HEK293T (cell line): ENCODE measurements at places on chromosomes 2 and 18.
A peak's percentile ranks its signal among the peaks of the same experiment; 100 is the strongest.

- DNase-seq, result no peak
Measured at GRCh38 chr2:64221935-64222334, 77.7 kb upstream of the PELI1 start.

DNA sequence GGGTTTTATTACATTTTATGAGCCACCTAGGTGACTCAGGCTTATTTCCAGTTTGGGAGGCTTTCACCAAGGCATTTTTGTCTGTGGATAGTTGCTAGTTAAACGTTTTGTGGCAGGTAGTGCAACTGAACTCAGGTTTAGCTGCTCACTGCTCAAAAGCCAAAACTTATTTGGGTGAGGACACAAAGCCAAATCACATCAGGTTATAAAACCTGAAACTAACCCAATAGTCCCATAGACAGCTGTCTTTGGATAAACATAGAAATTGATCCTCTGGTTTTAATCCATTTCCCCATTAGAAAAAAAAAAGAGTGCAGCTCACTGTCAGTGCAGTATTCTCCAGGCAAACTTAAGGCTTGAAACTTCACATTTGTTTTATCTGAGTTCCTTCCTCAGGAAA, 362.6 kb upstream of the TFPI start:
- no peak for DNase-seq

- peak; percentile 27 for DNase-seq
Measured at GRCh38 chr18:46481048-46481846, 175.8 kb downstream of the LOXHD1 start.

GRCh38 chr2:190304404-190304803, 15.2 kb downstream of the HIBCH start:
- DNase-seq, result no peak

GRCh38 chr18:34738175-34738894, 28.2 kb downstream of the DTNA start:
- DNase-seq, result peak; percentile 37

- no peak for DNase-seq
Measured at GRCh38 chr2:120180066-120180465, 43.1 kb downstream of the TMEM185B start.

DNA sequence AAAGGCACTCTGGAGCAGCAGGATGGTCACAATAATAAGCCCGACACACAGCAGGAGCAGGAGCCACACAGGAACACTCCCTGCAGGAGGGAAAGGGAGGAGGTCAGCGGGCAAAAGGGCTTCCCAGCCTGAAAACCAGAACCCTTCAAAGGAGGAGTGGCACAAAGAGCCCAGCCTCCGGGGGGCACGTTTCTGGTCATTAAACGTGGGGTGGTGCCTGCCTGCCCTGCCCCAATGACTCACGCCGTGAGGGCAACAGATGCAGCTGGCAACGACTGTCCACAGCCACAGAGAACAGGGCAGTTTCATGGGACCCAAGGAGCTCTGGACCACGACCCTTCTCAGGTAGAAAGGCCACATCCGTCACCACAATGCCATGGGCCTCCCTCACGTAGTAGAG, 3.0 kb downstream of the PREB start:
- no peak for DNase-seq

- no peak for DNase-seq
Measured at GRCh38 chr2:12549641-12550040, 167.1 kb upstream of the TRIB2 start.

DNA sequence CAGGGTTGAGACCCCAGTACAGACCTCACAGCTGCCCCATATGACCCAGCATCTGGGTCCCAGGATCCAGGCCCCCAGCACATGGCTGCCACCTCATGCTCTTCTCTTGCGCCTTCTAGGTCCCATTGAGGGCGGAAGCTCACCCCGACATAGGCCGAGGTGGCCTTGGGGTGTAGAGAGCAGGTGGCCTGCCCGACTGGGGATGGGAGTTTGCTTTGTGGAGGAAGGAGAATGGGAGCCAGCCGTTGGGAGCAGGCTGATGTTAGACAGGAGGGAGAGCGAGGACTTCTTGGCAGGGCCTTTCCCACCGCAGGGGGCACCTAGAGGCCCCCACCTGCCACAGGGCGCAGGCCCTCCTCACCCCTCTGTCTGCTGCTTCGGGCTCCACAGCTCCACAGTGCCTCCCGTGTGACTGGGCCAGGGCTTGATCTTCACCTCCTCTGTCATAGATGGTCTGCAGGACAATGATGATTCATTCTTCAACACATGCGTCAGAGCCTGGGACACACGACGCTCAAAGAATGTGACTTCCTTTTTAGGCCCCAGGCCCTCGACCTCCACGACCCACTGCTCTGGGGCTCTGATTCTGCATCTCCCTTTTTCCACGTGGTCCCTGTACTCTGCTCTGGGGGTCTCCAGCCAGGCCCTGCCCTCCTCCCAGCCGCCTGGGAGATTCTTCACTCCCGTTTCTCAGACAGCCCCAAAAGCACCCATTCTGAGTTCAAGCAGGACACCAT, 86.6 kb upstream of the ODC1 start:
- DNase-seq, result no peak

GRCh38 chr2:112140205-112140802, 2.1 kb downstream of the FBLN7 start:
- DNase-seq, result no peak

- no peak for DNase-seq
Measured at GRCh38 chr2:176072951-176073904, 10.5 kb downstream of the EVX2 start.

DNA sequence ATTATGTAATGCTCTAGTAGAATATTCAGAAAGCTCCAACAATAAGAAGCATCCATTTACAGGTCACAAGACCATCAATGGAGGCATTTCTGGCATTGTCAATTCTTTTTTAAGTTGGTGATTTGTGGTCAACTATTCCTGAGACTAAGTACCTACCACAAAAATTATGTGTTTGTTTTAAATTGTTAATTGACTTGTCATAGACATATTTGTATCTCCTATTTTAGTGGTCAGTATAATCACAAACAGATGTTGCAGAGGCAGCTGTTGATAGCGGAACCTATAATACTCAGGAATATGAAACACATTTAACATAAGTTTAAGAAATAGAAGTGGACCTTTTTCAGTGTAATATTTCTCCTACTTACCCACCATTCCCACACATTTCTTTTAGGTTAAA, 430.1 kb downstream of the CCDC85A start:
- no peak for DNase-seq

- DNase-seq, result no peak
Measured at GRCh38 chr2:157433394-157433793, 10.5 kb downstream of the CYTIP start.

DNA sequence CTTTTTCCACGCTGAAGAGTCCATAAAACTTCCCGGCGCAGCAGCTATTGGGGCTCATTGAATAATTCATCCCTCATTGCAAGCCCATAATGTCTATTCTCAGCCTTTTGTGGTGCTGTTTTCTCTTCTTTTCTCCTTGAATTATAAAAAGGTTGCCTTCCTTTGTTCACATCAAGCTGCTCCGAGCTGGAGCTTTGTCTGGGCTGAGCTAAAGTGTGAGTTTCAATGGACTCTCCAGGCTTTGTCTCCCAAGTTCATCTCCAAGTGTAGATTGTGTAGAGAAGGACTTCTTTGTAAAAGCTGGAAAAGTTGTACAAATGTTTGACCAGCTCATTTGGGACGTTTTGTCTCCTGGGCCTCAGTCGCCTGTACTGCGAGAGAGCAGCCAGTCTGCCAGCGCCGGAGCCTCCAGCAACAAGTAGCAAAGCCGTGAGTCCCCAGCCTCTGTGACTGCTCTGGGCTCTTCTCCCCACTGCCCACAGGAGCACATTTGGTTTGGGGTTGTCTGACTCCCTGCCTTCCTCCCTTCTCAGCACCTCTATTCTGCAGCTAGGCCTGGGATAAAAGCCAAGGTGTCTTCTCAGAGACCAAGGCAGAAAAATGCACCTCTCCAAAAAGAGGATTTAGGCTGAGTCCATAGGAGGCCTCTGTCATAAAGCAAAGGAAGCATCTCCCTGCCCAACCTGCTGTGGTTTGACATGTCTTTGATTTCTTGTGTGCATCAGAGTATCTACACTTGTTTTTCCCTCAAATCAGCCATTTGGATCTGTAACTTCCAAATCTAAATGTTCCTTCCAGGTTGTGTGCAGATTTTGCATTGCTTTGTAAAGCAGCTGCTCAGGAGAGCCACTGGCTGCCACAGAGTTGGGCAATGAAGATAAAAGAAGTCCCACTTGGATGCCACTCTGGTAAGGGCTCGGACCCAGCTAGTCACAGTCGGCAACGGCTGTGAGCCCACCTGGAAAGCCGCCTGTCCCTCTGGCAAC, 6.4 kb downstream of the PAX3 start:
- DNase-seq, result no peak

DNA sequence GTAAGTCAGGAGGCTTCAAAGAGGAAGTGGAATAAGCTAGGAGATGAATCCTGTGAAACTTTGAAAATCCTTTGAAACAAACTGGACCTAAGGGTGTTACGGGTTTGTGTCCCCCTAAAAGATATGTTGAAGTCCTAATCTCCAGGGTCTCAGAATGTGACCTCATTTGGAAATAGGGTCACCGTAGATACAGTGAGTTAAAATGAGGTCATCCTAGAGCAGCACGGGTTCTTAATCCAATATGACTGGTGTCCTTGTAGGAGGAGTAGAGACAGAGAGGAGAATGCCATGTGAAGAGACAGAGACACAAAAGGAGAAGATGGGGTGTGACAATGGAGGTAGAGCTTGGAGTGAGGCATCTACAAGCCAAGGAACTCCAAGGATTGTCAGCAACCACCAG, 26.9 kb upstream of the NEB start:
- DNase-seq, result no peak

DNA sequence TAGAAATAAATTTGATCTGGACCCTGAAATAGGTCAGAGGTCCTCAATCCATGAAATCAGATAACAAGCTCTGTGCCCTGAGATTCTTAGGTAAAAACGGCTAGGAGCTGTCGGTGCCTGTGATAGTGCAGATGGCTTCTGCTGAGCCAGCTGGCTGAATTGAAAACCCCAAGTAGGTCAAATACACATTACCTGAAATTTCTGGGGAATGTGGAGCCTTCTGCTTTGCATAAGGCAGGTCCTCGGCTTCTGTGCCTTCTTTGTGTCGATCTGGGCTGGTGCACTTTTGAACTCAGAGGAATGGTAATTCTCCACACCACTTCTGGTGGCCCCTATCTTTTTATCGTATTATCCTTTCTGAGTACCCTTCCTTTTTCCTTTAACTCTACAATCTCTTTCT, 66.6 kb downstream of the CNTNAP5 start:
- no peak for DNase-seq

GRCh38 chr2:224524657-224525056, 60.5 kb downstream of the CUL3 start:
- no peak for DNase-seq

- peak; percentile 44 for DNase-seq
Measured at GRCh38 chr2:3377279-3377611, 373 bp downstream of the EIPR1 start.

DNA sequence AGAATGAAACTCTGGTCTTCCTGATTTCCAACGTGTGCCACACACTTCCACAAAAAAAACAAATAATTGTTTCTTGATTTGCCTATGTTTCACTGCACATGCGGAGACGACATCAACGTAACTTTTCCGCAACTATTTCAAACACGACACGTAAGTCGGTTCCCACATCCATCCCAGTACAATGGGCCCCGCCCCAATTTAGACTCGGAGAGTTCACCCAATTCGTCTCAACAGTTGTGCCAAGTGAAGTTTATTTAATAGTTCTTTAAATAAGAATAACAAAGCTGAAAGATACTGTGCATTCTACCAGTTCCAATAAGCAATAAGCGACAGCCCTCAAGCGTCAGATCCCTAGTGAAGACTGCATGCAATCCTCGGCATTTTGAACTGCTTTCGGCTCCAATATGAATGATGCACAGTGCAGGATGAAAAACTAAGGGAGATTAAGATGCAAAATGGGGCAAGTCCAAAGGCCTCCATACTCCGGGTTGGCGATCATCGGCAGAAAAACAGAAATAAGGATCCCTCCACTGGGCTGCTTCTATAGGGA, 664 bp downstream of the CCT4 start:
- peak; percentile 7 for DNase-seq

- no peak for DNase-seq
Measured at GRCh38 chr2:236599059-236599458, 29.4 kb downstream of the ACKR3 start.

DNA sequence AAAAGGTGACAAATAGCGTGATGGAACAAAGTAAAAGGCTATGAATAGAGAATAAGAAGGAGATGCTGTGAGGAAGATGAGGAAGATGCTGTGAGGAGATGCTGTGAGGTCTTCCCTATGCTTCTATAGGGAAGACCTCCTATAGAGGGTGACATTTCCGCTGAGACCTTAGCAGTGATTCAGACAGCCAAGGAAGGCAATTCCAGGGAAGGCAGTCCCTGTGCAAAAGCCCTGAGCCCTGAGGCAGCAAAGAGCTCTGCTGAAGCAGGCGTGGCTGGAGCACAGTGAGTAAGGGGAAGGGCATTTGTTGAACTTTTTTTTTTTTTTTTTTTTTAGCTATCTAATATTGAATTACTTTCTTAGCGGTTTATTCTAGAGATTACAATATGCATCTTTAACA, 142.7 kb upstream of the FOSL2 start:
- DNase-seq, result no peak

- DNase-seq, result no peak
Measured at GRCh38 chr2:240156435-240157146, 16.1 kb upstream of the OTOS start.

DNA sequence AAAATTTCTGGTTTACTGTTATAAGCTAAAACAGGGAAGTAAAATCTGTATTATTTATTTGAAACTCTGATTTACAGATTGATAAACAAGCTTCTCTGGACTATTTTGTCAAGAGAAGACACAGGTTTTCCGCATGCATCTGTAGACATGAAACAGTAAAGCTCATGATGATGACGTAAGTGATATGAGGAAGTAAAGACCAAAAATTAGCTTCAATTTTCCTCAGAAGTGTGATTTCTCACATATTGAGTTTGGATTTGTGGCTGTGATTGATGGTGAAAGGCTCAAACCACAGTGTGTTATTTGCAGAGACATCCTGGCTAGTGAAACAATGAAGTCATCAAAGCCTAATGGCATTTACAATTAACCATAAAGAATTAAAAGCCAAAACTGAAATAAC, 12.6 kb upstream of the LONRF2 start:
- DNase-seq, result no peak

DNA sequence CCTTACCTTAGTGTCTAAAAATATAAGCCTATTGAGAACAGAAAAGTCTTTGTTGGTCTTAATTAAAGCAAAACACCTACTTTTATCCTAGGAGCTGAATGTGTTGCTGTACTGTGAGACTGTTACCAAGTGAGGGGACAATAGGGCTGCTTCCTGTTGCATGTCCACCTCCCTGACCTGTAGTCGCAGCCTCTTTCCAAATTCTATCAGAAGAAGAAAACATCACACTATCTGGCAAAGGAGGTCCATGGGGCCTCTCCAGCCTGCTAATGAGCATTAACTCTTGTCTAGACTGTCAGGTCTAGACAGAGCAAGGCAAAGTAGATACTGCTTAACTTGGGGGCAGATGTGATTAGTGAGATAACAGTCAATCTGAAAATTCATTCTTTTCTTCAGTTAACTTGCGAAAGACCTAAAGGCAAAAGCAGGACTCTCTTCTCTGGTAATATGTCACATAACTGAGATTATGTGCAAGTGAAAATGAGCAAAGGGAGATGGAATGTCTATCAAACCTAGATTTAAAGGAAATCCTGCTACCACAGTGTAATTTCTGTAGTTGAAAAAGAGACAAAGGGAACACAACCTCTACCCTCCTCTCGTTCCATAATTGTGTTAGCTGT, 66.9 kb downstream of the CDH20 start:
- no peak for DNase-seq

- DNase-seq, result no peak
Measured at GRCh38 chr2:207176247-207176646, 10.5 kb upstream of the KLF7 start.

- no peak for DNase-seq
Measured at GRCh38 chr2:96225016-96225533, 16.4 kb upstream of the STARD7 start.
